ENCODE measurements at places on chromosomes 5 and 9.

DNA sequence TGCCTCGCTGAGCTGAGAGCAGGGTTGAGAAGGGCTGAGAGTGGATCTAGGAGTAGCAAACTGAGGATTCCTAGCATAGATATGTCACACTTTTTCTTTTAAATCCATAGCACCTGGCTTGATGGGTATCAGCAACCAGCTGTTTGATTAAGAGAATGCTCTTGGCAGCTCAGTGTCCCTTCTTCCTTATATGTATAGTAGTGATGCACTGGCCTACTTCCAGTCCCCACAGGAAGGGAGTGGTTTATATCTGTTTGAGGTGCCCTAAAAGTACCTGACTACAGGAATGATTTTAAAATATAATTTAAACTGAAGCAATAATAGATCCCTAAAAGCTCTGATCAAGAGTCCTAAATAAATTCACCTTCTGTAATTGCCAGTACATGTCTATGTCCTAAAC is 546.8 kb upstream of the ZNF608 start:
- DNase-seq: no peak

DNA sequence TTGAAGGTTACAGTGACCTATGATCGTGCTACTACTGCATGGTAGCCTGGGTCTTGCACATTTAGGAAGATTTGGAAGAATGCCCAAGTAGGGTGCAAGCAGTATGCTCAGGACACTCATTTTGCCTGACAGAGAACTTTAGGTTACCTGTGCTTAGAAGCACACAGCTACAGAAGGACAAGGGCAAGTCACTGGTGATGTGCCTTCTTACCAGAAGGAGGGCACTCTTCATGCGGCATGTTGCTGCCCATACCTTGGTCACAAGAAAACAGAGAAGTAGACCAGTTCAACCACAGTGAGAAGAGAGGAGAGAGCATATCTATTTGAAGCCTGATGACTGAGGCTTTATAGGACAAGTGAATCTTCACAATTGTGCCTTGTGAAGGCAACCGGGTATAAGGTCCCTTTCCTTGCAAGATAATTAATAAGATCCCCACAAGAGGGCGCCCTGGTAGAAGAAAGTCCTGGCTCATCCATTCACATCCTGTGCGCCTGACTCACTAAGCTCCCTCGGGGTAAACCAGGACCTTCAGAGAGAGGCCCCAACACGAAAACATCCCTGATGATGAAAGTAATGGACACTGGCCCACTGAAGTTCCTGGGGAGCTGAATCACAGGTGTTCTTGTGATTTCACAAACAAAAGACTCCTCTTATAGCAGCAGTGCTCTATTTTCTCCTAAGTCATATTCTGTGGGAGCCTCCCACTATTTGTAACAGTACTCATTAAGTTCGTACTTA is 38.1 kb upstream of the STARD4 start:
- DNase-seq: peak; percentile 63

DNA sequence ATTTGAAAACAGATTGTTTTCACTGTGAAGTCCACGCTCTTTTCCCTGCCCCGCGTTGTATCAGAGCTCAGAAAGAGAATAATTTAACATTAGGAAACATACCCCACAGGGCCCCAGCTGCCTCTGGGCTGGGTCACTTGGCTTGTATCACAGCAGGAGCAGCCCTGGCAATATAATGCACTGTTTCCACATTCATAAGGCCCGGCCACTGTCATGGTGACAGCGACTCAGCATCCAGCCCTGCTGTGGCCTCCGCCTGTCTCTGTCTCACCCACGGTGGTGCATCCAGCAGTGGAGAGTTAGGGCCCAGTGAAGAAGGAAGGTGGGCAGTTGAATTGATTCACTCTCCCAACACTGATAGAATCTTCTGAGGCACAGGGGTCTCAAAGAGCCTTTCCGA is 188.9 kb downstream of the NSG2 start:
- DNase-seq: no peak

- DNase-seq: no peak
Measured at GRCh38 chr9:127858041-127858512, 3.6 kb upstream of the ENG start.

DNA sequence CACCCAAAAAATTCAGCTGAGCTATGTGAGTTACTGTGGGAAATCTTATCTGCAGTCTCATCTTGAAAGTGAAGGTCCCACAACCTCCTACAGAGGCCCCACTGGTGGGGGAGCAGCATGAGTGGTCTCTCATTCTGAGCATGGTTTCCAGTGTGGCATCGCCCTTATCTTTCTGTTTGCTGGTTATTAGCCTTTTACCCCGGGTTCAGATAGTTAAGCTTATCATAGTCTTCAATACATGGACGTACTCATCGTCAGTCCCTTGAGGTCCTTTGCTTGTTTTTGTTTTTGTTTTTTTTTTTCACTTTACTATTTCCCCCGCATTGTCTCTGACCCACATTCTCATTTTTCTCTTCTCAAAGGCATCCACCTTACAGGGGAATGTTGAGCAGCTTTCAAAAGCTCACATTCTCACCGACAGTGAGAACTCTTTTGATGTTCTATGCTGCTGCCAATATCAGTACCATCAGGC is 7.7 kb upstream of the HAVCR2 start:
- no peak for DNase-seq

- no peak for DNase-seq
Measured at GRCh38 chr9:28396058-28396457, 822.8 kb upstream of the C9orf72 start.

GRCh38 chr5:136073714-136074529 is 45.1 kb downstream of the TGFBI start:
- no peak for DNase-seq

GRCh38 chr5:105508519-105508918 is 1945.9 kb upstream of the NUDT12 start:
- no peak for DNase-seq

DNA sequence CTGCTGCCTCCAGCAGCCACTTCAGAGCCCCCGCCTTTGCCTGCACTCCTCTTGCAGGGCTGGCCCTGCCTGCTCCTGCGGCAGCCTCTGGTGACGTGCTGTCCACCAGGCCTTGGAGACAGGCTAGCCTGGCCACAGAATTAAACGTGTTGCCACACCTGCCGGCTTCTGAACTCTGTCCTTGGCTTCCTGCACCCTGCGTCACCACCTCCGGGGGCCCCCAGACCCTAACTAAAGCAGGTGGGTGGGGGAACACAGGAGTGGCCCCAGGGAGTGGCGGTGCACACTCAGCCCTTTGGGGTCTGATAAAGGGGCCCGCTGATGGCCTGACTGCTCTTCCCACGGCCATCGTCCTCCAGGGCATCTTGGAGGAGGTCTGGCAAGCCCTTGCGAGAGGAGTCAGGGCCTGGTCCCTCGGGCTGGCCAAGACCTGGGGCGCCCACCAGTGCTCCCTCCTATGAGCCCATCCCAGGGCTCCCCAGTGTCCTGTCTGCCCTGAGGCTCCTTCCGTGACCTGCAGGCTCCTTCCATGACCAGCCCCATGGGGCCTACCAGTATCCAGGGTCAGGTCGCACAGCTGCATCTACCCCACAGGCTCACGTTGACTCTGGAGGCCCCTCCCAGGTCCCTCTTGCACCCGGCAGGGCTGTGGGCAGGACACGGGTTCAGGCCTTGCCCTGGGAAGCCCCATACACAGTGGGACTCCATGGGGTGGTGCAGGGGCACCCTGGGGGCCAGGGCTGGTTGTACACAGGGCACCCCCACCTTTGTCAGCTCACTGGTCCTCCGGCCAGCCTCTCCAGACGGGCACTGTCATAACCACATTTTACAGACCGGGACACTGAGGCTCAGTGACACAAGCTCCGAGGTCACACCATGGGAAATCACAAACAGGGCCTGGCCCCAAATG is 1.0 kb upstream of the MAMDC4 start:
- DNase-seq: no peak

- DNase-seq: no peak
Measured at GRCh38 chr5:57470339-57470738, 12.3 kb downstream of the ACTBL2 start.

- DNase-seq: no peak
Measured at GRCh38 chr9:2727966-2728613, 10.8 kb downstream of the KCNV2 start.

DNA sequence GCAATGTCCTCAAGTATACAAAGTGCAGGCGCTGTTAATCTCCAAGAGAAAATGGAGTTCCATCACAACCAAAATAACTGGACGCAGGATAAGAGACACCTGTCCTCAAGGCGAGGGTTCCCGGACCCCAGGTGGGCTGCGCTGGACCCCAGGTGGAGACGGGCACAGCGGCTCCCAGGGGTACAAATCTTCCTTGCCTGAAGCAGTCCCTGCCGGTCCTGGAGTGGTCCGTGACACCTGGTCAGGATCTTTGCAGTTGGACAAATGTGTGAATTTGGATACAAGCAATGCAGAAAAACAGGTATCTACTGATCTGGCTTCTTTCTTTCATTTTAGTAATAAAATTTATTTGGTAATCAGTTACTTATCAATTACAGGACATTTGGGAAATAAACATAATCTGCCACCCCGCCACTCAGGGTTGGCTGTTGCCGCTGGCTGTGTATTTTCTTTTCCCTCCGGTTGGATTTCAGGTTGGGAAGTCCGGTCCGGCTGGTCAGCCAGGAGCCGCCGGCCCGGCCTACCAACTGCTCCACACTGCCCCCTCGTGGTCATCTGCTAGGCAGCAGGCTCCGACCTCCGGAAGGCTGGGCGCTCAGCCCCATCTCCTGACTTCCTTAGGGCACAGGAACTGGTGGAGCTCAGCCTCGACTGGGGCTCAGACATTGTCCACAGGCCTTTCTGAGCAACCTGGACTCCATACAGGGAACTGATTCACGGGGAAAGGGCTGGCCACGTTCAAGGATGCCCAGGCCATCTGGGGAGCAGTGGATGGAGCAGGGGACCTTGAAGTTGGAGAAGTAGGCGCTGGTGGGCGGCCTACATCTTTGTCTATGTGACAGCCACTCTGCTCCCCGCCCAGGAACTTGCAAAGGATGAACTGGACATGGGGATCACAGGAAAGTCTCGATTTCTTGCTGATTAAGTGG is 43.4 kb downstream of the NXNL2 start:
- DNase-seq: peak; percentile 61

DNA sequence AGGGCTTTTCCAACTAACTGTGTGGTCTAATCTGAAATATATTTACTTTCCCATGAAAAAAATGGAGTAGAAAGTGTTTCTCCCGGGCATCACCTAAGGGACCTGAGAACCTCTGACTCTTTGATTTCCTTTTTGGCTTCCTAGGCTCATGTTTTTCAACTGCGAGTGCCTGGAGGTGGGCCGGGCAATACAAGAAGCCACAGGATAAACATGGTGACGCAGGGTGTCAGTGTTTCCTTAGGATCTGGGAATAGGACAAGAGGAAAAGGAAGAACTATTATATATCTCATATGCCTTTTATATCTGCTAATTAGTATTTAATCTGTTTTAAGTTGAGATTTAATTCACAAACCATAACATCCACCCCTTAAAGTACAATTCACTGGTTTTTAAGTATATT is 11.4 kb upstream of the LECT2 start:
- no peak for DNase-seq

- no peak for DNase-seq
Measured at GRCh38 chr9:34125681-34126206, 754 bp downstream of the DCAF12 start.

DNA sequence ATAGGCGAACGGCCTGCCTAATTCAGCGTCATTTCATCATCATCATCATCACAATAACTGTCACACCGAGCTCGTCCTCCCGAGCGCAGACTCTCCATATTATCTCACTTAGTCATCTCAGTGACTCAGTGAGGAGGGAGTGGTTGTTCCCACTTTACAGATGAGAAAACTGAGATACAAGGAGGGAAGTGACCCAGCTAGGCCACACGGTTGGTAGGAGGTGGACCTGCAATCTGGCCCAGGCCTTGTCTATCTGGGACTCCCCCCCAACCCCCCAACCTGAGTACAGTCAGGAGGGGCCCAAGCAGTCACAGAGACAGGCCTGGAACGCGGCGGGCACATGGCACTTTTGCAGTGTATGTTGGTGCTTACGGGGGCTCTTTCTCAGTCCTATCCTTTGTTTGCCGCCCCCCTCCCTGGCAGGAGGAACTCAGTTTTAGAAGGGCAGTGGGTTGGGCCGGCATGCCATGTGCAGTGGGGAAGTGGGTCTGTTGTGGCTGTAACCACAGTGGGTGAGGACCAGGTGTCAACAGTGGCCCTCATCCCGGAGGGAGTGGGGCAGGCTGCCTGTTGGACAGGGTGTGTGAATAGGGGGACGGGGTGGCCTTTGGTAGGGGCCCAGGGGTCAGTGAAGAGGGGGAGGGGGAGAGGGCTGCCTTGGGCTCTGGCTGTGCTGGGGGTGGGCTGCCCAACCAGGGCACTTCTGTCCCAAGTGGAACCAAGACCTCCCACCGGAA is 1.7 kb upstream of the RXRA start:
- DNase-seq: no peak

DNA sequence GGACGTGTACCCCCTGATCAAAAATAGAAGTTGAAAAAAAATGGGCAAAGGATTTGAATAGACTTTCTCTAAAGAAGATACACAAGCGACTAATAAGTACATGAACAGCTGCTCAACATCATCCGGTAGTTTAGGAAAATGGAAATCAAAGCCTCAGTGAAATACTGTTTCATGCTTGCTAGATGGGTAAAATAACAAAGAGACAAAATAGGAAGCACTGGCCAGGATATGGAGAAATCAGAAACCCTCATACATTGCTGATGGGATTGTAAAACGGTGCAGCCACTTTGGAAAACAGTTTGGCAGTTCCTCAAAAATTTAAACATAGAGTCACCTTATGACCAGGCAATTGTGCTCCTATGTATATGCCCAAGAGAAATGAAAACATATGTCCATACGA is 65.0 kb upstream of the SUB1 start:
- DNase-seq: no peak

DNA sequence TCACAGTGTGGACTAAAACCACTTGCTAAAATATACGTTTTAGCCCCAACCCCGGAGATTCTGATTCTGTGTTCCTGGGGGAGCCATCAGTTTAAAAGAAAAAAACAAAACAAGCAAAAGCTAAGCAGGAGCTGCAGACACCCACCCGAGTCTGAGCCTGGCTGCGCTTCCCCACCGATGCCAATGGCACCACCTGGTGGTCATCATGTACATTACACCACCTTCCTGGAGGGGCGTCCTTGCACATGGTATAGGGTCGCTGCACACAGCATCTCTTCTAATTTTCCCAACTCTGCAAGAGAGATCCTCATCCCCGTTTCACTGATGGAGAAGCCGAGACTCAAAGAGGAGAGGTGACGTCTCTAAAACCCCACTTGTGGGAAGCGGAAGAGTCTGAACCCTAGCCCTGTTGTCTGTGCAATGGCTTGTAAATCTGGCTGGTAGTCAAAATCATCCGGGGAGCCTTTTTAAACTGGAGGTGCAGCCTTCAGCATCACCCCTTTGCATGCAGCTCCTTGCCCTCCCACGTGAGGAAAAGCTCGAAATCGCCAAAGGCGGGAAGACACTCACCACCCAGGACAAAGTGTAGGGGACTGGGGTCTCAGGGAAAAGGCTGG is 23.1 kb upstream of the CNOT6 start:
- DNase-seq: peak; percentile 34

GRCh38 chr5:122202952-122203351 is 73.6 kb downstream of the ZNF474 start:
- no peak for DNase-seq

DNA sequence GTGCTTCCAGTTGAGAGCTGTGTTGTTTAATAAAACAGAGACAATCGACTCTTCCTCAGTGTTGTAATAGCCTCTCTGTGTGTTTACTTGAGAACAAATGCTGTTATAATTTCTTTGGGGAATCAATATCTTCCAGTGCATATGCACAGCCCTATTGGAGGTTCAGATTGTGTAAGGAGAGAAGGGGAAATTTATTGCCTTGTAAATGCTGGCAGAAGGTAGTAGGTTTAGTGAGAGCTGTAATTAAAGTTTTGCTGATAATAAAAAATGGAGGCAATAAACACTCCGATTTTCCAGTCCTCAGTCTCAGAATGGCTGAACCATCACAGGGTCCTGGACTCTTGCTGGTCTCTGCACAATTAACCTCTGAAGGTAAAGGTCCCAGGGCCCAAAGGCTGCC is 128.3 kb downstream of the C5orf15 start:
- DNase-seq: no peak
